ENCODE measurements at places on chromosomes 1 and 21.

- peak; percentile 51 for DNase-seq
Measured at GRCh38 chr21:36297406-36297937, 22.5 kb upstream of the MORC3 start.

DNA sequence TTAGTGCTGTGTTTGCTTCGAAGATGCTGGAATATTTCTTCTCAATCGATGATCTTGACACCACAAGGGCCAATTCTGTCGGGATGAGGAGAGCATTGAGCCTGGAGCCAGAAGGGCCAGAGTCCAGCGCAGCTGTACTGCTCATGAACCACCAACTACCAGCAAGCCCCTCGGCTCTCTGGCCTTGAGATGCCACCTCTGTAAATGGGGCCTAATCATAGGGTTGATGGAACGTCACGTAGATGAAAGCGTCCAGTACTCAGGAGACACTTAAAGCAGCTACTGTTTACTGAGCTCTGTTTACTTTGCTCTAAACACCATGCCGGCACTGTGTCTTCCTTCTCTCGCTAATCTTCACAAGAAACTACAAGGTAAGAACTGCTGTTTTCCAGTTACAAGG lies 26.3 kb downstream of the CCDC185 start:
- DNase-seq = no peak

DNA sequence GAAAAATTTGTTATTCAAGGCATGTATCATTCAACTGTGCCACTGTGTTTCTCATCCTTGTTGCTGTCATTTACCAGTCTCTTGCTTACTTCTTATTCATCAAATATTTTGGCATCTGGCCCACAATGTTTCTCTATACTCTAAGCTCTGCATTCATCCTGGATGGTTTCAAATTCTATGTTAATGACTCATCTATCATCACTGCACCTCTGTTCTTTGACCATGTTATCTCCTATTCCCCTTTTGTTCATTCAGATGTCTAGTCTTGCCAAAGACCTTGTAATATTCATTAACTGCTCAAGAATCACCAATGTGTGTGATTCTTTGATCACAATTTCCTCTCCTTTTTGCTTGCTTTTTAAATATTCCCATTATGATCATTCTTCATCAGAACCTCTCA lies 54.6 kb upstream of the PRKACB start:
- no peak for DNase-seq

DNA sequence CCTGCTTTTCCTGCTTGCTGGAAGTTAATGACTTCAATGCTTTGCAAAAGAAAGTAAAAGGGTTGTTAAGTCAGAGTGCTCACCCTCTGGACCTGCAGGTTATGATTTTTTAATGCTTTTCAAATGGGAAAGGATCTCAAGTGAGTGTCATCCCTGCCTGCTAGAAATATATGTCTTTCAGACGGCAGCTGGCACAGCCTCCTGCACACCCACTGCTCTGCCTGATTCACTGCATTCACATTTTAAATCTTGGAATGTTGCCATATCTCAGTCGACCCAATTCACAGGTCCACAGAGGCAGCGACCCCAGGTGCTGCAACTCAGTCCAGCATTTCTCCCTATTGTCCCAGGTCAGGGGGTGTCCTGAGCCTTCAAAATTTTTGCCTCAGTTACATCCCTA lies 10.7 kb downstream of the DUSP23 start:
- no peak for DNase-seq

DNA sequence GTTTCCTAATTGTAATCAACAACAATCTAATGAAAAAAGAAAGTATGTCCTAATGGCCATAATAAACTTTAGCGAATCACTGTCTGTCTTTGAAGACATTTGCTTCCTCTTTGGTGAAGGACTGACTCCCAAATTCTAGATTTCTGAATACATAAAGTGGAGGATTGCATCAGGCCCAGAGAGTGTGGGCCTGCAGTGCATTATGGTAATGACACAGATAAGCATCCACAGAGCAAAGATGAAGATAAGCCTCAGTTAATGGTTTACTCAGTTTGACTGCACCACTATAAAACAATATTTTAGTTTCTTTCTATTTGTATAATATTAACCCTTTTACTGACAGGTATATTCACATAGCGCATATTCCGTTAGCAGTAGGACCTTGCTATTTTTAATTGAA lies 365.5 kb downstream of the KCTD3 start:
- no peak for DNase-seq

DNA sequence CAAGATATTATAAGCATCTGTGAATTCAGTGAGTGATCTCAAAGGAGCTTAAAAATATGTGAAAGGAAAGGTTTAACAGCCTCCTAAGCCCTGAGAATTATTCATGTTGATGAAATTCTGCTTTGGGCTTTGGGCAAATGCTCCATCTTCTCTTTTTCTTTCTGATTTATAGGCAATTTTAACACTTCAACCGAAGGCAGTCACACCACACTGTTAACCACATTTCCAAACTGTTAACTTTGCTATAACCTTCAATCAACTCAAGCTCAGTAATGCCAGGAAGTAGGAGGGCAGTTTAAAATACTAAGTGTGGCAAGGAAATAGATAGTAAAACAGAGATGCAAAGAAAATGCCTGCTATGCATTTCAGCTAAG lies 54.4 kb upstream of the NEK7 start:
- DNase-seq = no peak

DNA sequence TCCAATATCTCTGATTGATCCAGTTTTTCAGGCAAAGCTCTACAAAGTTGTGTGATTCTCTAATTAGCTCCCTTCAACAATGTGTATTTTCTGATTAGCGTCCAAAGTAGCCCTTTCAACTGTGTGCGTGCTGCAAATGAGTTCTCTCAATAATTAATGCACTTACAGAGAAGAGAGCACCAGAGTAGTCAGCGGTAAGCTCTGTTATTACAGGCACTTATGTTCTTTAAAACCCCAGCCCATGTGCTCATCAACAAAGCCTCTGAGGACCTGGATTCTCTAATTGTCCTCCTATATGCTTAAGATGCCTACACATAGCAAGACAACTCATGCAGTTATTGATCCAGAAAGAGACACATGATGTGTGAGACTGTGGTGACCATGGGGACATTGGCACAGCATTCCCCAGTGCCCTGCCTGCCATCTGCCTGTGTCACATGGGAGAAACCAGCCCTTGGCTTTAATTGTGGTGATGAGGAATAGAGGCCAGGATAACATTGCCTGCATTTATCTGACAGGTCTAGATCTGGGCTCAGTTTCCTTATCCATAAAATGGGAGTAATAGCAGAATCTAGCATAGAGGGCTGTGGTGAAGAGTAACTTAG lies 151.7 kb downstream of the PCP4 start:
- DNase-seq = no peak

- DNase-seq = no peak
Measured at GRCh38 chr1:35706846-35707600, 11.7 kb downstream of the C1orf216 start.

- DNase-seq = peak; percentile 42
Measured at GRCh38 chr1:151807766-151808165, 2.5 kb upstream of the LINGO4 start.

DNA sequence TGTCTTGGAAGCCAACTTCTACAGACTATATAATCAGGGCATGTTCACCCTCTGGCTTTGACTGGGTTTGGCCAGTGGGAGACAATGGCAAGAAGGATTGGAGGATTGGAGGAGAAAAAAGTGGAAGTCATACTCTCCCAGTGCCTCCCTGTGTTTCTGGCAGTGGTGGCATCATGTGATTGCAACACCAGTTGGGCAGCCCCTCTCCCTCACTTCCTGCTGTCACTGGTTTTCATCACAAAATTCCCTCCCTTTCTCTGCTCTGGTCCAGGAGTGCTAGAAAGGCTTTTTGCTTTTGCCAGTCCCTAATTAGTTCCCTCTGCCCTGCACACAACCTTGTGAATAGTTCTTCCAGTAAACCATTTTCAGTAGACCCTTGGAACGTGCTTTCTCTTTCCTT lies 3.7 kb upstream of the QSOX1 start:
- peak; percentile 70 for DNase-seq

DNA sequence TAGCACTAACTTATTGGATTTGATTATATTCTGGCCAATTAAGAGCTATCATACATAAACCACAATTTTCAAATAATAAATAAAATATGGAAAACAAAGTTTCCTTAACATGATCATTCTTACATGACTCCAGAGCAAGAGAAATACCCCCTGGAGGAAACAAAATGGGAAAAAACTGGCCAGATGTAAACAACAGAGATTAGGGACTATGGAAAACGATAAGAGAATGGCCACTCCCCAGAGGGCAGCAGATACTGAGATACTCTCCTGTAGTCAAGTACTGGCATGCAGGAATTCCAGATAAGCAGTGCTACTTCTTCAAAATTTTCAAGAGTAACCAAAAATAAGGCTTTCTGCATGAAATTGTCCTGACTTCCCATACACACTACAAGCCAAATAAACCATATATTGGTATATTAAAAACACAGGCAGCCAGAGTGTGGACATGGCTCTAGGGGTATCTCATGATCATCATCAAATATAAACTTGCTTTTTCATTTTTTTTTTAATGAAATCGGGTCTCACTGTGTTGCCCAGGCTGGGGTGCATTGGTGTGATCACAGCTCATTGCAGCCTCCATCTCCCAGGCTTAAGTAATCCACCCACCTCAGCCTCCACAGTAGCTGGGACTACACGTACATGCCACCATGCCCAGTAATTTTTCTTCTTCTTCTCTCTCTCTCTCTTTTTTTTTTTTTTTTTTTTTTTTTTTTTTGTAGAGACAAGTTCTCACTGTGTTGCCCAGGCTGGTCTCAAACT lies 118.5 kb downstream of the EIF4G3 start:
- no peak for DNase-seq

DNA sequence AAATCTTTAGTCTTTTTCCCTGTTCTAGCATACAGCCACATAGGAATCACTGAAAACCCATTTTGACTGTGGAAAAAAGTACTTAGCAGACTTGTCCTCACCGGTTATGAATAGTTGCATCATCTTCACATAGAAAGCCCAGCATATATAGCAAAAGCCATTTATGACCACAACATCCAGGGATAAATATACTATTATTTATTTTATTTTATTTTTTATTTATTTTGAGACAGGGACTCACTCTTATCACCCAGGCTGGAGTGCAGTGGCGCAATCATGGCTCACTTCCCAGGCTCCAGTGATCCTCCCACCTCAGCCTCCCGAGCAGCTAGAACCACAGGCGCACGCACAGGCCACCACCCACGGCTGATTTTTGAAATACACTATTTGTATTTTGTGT lies 175.3 kb downstream of the GALNT2 start:
- DNase-seq = no peak

DNA sequence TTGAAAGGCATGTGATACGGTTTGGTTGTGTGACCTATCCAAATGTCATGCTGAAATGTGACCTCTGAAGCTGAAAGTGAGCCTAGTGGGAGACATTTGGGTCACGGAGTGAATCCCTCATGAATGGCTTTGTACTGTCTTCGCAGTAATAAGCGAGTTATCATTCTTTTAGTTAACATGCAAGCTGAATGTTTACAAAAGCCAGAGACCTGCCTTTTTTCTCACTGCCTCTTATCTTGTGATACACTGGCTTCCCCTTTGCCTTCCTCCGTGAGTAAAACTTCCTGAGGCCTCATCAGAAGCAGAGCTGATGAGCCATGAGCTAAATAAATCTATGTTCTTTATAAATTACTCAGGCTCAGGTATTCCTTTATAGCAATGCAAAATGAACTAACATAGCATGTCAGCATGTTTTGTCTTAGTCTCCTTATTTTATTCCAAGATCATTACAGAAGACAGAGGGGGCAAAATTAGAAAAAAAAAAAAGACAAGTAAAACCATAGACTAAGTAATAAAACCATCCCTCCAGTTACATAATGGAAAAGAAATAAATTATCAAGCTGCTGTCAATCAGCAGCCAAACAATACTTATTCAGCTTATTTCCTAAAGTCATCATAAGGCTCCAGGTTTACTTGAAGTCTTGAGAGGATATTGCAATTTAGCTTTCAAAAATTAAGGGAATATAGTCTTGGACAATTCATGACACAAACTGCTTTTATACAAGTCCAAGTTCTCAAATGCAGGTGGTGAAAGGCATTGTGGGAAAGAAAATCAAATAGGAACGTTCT lies 12.1 kb downstream of the RGS18 start:
- peak; percentile 49 for DNase-seq

DNA sequence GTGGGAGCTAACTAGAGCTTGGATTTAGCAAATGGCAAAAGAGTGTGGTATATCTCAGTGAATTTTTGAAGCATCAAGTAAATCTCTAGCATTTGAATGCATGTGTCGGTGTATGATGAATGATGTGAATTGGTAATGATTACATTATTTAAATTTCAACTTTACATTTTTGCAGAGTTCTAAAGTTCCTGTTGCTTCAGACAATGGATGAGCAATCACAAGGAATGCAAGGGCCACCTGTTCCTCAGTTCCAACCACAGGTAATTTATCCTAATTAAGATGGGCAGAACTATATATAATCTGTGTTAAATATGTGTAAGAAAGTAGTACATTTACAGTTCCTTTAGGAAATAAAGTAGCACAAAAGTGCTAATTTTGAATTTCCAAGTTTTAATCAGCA lies 75.6 kb downstream of the NEK7 start:
- no peak for DNase-seq

- DNase-seq = no peak
Measured at GRCh38 chr21:39788383-39788782, 43.4 kb downstream of the IGSF5 start.

DNA sequence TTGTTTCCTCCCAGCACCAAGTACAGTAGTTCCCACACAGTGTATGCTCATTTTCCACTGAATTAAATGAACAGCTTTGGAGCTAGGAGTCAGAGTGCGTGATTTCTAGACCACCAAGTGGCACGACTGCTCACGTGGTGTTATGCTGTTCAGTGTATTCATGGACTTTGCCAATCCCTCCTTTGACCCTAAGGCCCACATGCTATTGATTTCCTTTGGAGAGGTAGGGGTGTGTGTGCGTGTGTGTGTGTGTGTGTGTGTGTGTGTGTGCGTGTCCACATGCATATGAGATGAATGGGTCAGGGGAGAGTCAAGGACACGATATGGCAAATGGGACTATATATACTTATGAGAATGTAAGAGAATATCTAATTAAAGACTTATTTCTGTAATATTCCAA lies 177.2 kb downstream of the LMX1A start:
- DNase-seq = no peak

DNA sequence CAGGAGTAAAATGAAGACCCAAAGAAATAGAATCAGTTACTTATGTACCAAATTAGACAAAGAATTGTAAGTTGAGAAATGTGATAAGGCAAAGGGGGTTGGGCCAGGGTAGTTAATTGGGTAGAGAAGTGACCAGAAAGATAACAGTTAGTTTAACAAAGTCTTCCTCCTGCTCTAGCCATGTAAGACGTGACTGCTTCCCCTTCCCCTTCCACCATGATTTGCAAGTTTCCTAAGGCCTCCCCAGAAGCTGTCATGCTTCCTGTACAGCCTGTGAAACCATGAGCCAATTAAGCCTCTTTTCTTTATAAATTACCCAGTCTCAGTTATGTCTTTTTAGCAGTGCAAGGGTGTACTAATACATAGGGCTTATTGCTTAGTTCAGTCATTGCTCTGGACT lies 142.0 kb upstream of the PDE4B start:
- no peak for DNase-seq

DNA sequence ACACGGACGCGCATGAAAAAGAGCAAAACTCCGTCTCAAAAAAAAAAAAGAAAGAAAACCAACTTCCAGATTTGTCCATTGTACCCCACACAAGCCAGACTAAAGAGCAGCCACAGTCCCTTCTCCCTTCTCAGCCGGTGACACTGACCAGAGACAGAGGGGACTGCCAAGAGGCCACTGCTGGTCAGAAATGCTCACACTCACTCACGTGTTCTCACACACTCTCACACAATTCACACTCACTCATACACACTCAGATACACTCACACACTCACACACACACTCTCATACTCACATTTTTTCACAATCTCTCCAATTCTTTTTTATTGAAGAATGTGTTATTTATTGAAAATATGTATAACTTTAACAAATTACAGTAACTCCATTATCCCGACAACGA lies 90.8 kb upstream of the RAB4A start:
- DNase-seq = no peak
